Activated B cell treated with CpG ODN at 0.5 μM for 24 hours (primary cell): ENCODE measurements at places on chromosomes 1 and 21.

DNA sequence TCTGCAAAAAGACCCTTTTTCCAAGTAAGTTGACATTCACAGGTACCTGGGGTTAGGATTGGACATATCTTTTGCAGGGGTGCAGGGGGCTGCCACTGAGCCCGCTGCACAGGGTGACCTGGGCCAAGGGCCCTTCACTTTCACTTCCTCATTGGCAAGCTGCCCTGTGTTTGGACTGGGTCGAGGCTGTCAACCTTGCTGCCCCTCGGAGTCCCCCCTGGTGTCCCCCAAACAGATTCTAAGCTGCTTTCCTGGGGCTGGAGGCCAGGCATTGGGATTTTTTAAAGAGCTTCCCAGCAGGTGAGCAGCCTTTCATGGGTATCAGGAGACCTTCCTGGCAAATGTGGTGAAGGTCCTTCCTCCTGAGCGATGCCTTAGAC, 7.9 kb upstream of the UMODL1 start:
- peaks cover 79% of the 10 kb centered on the region for H3K4me1 ChIP-seq
- no peaks in the 10 kb centered on the region for H3K36me3 ChIP-seq
- peak overlapping the region; percentile 91 for H3K27ac ChIP-seq

- H3K27me3 ChIP-seq, result no peaks in the 10 kb centered on the region
- DNase-seq, result no peak
- H3K4me1 ChIP-seq, result peaks cover 39% of the 10 kb centered on the region
Measured at GRCh38 chr1:231385416-231385748, 36.7 kb downstream of the EGLN1 start.

DNA sequence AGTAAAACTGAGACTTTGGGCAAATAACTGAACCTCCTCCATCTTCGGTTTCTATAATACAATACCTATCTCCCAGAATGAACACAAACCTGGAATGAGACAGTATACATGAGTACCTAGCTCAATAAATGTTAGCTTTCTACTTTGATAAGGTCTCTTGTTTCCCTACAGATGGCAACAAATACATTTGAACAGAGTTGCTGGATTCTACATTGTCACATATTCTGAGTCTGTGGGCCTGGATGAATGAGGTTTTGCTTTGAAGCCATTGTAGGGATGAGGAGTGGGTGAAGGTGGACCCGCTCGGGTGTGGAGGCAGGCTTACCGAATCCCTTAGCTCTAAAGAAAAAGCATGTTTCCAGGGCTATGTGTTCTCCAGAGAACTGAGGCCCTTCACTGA, 13.9 kb upstream of the FYB2 start:
- H3K36me3 ChIP-seq, result no peaks in the 10 kb centered on the region
- peaks cover 10% of the 10 kb centered on the region for H3K27me3 ChIP-seq
- DNase-seq, result no peak
- peaks cover 5% of the 10 kb centered on the region for H3K4me1 ChIP-seq
- H3K4me3 ChIP-seq, result no peak overlapping the region

- peak overlapping the region; percentile 90 for H3K27ac ChIP-seq
- H3K4me3 ChIP-seq, result peak overlapping the region; percentile 53
- no peaks in the 10 kb centered on the region for H3K36me3 ChIP-seq
- peaks cover 61% of the 10 kb centered on the region for H3K4me1 ChIP-seq
- no peaks in the 10 kb centered on the region for H3K27me3 ChIP-seq
- DNase-seq, result no peak
Measured at GRCh38 chr1:59005491-59006288, 221.8 kb upstream of the JUN start.

DNA sequence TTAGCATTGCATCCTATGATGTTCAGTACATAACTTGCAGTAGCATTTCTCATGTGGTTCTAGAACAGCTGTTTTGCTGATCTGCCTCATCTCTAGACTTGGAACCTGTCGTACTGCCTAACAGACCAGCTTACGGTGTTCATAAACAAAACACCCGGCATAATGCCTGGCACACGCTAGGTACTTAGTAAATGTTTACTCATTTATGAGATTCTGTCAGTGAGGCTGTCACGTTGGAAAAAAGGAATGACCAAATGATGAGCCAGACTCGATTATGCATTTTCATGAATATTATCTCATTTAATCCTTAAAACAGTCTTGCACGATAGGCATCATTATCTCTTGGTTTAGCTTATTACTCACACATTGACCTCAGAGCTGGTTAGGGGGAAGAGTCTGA, 46.4 kb downstream of the CACHD1 start:
- H3K36me3 ChIP-seq, result no peaks in the 10 kb centered on the region
- no peak overlapping the region for H3K27ac ChIP-seq
- no peak for DNase-seq
- no peak overlapping the region for H3K4me3 ChIP-seq
- peaks cover 4% of the 10 kb centered on the region for H3K4me1 ChIP-seq
- no peaks in the 10 kb centered on the region for H3K27me3 ChIP-seq

DNA sequence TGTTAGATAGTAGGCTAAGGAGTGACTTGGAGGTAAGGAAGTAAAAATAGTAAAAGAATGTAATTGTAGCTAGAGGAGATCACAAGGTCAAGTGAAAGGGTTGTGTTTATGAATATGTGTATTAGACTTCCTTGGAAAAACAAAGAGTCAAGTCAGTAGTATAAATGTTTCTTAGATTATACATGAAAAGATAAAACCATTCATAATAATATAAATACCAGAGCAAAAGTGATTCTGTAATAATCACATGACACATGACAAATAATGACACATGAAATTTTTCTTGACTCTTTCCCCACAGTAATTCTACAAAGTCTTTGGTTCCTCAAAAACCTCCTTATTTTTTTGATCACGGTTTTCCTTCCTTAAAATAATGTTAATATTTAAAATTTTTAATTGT, 56.4 kb downstream of the IVNS1ABP start:
- no peak overlapping the region for H3K4me3 ChIP-seq
- H3K27ac ChIP-seq, result no peak overlapping the region
- H3K36me3 ChIP-seq, result no peaks in the 10 kb centered on the region
- DNase-seq, result no peak

GRCh38 chr1:174976436-174977108, 23.2 kb upstream of the CACYBP start:
- no peak for DNase-seq
- peaks cover 20% of the 10 kb centered on the region for H3K4me1 ChIP-seq
- H3K27me3 ChIP-seq, result no peaks in the 10 kb centered on the region
- H3K4me3 ChIP-seq, result no peak overlapping the region
- peaks cover 56% of the 10 kb centered on the region for H3K36me3 ChIP-seq
- peak overlapping the region; percentile 7 for H3K27ac ChIP-seq

- no peaks in the 10 kb centered on the region for H3K27me3 ChIP-seq
- no peak for DNase-seq
- H3K27ac ChIP-seq, result no peak overlapping the region
Measured at GRCh38 chr1:54296666-54297065, 96.7 kb downstream of the MRPL37 start.
